ENCODE measurements at places on chromosomes 11 and 22.

DNA sequence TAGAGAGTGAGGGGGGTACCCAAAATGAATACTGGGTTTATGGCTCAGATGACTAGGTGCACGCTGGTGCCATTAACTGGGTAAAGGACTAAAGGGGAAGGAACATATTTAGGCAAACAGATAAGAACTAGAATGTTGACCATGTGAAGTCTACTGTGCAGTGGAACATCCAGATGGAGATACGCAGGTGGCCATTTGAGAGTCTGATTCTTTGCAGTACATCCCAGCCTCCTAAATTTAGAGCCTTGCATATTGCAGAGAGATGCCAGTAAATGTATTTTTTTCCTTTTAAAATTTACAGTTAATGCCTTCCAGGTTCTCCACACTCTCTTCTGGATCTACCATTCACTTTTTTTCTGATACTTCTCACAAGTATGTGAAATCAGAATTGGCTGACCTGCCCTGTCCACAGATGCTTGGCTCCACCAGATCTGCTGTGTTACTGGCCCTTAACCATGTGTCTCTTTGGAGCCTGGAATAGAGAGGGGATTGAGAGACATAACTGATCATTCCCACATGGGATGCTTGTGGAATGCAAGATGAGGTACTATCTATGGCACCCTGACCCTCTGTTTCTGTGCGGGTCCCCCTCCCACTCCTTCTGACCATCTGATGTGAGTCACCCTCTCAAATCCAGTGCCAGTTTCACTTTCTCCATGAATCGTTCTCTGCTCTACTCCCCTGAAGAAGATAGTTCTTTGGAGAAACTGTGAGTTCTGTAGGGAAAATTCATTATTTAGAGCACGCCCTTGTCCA, 77.0 kb upstream of the NCAM1 start:
- no peak for DNase-seq

DNA sequence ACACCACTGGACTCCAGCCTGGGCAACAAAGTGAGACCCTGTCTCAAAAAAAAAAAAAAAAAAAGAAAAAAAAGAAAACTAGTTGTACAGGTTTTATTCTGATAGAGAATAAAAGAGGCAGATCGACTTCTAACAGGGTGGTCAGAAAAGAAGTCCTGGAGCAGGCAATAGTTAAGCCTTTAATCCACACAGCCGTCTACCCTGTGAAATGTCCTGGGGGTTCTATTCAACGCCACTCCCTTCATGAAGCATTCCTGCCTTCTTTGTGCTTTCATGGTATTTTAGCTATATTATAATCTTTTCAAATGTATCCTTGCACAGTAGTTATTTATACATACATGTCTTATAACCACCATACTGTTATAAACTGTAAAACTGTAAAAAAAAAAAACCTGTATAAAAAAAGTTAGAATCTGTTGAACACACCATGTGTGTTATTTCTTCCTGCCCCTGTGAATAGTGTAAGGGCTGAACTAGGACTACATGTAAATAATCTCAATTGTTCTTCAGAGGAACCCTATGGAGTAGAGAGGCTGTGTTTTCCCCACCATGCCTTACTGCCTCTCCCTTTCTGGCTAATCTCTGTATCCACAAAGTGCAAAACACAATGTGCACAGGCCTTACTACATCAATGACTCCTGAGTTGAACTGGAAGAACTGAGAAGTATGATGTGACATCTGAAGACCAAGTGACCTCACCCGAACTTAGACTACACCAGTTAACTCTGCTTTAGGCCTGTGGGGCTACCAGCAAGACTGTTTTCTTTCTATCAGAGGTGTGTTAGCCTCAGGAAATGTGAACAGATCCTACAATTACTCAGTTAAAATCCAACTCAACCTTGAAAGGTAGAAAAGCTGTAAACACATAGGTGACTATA, 25.3 kb downstream of the PRCP start:
- DNase-seq, result no peak

DNA sequence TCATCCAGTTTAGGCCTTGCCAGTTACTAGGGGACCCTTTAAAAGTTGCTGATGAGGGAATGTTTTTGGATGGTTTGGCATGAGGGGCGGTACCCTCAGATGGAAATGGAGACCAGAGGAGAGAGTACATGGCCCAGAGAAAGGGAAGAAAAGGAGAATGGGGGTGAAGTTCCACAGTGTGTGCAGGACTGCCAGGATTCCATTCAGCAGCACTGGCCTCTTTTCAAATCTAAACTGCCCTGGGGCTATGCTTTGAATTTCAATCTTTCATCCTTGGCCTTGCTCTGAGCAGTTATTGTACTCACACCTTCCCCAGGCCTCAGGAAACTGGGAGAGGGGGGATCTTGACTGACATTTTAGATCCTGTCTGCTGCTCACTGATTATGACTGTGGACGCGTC, 3.0 kb downstream of the SLC3A2 start:
- DNase-seq, result peak; percentile 41

DNA sequence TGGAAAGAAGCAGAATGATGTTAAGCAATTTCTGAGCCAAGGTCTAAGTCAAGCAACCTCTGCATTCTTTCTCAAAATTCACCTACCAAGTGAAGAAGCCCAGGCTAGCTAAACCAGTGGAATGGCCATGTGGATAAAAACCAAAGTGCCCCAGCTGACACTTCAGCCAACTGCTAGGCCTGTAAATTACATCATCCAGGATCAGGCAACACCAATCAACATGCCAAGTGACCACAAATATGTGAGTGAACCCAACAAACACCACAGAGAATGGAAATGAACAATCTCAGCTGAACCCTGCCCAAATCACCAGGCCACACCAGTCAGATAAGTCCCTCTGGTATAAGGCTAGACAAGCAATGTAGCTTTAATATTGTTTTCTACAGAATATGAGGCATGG, 25.1 kb upstream of the FJX1 start:
- DNase-seq, result no peak

DNA sequence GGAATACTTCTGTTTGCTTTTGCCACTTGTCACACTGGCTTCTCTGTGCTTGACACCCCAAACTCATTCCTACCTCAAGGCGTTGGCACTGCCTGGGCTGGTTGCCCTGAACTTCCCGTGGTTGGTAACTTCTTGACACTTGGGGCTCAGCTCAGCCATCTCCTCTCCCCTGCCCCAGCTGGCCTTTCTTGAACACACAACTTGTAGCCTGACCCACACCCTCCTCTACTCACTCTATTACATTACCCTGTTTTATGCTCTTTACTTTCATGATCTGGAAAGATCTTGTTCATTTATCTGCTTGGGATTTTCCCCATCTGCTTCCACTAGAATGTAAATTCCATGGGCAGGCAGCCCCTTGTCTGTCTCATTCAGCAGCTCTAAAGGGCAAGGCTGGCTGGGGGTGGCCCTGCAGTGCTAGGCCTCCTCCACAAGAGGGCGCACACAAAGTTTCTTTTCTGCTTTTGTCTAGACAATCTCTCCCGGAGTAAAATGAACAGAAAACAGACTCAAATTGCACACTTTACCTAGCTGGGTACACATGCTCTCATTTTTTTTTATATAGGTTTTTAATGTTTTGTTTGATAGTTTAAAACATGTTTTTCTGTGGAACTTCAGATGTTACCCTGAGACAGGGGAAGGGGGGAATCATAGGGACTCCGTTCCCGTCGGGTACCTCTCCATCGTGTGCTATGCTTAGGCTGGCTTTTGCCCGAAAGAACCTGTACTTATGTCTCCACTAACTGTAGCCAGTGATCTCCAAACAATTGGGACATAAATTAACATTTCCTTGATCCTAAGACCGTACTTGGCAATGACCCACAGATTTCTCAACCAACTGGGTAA, 16.4 kb upstream of the MRGPRX2 start:
- DNase-seq, result peak; percentile 59

GRCh38 chr11:95563859-95564258, 225.7 kb downstream of the FAM76B start:
- DNase-seq, result no peak

DNA sequence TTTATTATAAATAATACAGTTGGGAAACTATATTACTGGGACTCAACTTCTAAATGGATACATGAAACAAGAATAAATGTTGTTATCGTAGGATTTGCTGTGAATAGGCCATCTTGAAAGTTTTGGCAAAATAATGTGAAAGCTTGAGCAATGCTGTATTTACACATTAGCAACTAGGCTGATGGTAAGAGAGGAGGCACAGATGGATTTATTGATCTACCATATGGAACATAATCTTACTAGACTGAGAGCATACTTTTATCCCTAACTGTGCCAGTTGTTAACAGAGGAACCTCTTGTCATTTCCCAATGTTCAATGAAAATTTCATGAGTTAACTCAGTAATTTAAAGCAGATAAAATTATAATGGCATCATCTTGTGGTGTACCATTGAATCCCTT, 22.8 kb downstream of the APIP start:
- no peak for DNase-seq

- peak; percentile 6 for DNase-seq
Measured at GRCh38 chr11:95652002-95652472, 137.5 kb downstream of the FAM76B start.

DNA sequence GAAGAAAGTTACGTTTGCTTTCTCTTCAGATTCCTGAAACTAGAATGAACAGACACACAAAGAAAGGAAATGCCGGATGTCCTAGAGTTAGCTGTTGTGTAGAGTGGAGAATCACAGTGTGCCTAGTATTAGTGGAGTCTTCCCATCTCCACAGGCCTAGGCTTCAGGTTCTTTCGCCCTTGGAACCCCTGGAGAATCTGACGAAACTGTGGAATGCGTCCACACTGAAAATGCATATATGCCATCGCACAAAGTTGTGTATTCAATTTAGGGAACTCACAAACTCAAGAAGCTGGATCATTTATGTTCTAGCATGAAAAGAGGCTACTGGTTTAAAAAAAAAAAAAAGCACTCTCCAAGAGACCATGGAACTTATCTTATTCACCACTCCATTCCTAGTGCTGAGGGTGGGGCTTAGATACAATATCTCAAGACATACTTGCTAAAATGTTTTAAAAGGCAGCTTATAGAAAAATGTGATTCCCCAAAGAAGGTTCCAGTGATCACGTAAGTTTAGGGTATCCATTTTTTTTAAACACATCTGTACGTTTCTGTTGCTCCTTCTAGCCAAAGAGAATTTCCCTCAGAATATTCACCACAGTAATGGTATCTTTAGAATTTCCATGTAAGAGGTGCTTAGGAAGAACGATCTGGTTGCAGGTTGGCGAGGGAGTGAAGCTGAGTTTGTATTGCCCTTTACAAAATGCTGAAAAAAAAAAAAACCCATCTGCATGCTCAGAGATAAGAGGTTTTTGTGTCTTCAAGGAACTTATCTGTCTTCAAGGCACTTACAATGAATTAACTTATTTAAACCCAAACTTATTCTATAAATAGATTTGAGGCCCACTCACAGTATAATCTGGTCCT, 20.0 kb downstream of the MAML2 start:
- no peak for DNase-seq

DNA sequence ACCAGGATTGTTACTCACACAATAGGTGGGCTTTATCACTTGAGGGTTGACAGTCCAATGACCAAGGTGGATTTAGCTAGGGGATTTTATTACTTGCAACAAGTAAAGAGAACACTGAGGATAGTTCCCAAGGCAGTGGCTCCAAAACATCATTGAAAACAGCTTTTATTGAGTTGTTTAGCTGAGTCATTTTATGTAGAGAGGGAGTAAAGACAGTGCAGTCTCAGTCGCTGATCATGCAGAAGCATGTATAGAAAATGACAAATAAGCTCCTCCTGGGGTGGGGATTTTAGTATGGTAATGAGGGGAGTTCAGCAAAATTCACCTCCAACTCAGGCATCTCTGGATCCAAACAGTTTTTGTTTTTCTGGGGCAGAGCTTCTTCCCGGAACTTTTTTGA, 163.0 kb upstream of the CCDC179 start:
- DNase-seq, result no peak

DNA sequence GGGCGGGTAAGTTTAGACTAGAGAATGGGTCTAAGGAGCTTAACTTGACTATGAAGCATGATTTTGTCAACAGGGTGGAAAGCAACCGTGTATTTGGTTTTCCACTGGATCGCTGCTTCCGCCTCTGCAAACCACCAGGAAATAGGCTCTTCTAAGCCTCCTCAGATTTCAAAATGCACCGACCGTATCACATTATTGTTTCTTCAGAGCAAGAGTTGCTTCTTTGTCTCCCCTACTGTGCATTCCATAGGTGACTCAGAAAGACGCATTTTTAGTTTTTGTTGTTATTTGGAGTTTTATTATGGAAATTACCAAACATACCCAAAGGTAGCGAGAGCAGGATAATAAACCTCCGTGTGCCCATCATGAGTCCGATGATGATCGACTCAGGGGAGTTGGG, 64.3 kb upstream of the RASD2 start:
- no peak for DNase-seq

DNA sequence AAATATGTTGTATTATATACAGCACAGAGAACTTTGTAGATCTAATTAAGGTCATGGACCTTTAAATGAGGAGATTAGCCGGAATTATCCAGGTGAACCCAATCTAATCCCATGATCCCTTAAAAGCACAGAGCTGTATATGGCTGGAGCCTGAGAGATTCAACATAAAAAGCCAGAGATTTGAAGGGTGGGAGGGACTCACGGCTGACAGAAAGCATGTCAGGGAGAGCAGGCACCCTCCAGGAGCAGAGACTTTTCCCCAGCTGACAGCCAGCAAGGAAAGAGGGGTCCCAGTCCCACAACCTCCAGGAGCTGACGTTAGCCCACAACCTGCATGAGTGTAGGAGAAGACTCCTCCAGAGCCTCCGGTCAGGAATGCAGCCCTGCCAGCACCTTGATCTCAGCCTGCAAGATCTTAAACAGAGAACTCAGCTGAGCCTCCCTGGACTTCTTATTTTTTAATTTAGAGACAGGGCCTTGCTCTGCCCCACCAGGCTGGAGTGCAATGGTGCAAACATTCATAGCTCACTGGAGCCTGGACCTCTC, 20.0 kb upstream of the ADA2 start:
- no peak for DNase-seq

GRCh38 chr11:98100689-98101088, 920.1 kb upstream of the CNTN5 start:
- no peak for DNase-seq

DNA sequence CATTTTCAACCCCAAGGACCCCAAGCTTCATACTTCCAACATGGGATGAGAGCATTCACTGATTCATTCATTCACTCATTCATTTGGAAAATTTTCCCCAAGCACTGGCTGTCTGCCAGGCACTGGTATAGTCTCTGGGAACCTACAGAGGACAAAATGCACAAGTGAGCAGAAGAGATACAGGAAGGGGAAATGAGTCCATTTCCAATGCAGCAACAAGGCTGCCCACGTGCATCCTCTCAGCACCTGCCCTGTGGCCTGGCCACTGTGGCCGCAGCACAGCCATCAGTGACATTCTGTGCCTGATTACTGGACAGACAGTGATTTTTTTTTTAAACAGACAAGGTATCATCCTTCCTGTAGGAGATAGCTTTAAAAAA, 96.0 kb upstream of the PITPNB start:
- no peak for DNase-seq

DNA sequence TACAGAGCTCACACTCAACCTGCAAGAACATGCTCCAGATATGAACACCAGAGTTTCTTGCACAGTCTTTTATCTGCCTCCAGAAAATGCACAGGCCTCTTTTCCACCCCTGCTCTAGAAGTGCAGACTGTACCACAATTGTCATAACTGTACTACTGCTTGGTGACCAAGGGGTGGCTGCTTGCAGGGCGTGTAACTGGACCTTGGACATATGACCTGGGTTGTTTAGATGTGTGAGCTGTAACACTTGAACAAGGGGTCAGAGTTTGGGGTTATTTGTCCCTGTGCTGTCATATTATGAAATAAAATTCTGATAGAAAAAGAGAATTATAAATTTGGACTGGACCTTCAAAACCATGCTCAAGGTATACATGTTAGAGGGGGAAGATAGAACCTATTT, 1185.5 kb downstream of the FAM181B start:
- no peak for DNase-seq

- peak; percentile 63 for DNase-seq
Measured at GRCh38 chr11:14148653-14149273, 186.2 kb downstream of the SPON1 start.
